CD4-positive, alpha-beta T cell treated with Interleukin-1 beta for 1 hour (primary cell): ENCODE measurements at places on chromosomes 7 and 10.

- no peak for DNase-seq
Measured at GRCh38 chr7:51066405-51066882, 250.2 kb downstream of the COBL start.

DNA sequence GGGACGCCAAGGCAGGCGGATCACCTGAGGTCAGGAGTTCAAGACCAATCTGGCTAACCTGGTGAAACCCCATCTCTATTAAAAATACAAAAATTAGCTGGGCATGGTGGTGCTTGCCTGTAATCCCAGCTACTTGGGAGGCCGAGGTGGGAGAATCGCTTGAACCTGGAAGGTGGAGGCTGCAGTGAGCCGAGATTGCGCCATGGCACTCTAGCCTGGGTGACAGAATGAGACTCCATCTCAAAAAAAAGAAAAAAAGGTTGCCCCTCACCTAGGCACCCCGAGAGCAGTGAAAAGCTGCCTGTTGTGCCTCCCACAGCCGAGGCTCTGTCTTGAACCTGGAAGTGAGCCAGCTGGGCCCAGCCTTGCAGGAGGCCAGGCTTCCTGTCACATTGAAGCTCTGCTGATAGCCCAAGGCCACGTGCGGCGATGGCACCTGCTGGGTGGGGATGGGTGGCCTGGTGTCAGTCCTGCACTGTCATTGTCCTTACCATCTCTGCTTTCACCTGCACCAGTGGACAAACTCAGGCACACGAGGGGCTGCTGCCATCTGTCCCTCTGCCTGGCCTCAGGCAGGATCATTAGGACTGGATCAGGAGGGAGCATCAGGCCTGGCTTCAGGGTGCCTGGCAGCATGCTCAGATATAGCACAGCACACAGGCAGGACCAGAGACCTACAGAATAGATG lies 37.8 kb downstream of the DNAJB12 start:
- peak; percentile 61 for DNase-seq

GRCh38 chr10:26824015-26824690 lies 36.6 kb downstream of the ABI1 start:
- DNase-seq: no peak

DNA sequence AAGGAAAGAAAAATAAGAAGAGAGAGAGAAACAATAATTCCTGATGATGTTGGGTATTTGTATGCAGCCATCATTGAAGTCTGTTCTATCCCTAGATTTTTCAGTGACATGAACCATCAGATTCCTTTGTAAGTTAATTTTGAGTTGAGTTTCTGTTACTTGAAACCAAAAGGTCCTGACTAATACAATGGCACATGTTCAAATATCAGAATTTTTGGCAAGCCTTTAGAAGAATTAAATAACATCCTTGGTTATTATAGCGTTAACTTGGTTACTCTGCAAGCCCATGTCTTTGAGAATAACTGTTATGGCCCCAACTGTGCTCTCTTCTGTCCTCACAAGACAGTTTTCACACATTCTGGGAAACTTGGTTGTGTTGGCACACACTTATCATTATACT lies 66.5 kb downstream of the SYPL1 start:
- DNase-seq: no peak

DNA sequence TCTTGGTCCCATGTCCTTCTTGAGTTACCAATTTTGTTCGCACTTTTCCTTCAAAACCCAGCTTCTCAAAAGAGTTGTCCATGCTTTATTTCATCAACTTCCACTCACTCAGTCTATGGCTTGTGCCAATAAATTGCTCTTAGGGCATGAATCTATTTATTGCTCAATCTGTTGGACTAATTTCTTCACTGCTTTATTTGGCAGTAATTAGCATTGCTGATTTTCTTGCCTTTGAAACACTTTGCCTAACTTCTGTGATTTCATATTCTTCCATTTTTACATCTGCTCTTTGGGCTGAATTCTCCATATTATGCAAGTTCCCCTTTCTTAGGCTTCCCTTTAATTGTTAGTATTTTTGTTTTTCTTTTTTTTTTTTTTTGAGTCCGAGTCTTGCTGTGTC lies 16.8 kb downstream of the DLD start:
- DNase-seq: no peak

DNA sequence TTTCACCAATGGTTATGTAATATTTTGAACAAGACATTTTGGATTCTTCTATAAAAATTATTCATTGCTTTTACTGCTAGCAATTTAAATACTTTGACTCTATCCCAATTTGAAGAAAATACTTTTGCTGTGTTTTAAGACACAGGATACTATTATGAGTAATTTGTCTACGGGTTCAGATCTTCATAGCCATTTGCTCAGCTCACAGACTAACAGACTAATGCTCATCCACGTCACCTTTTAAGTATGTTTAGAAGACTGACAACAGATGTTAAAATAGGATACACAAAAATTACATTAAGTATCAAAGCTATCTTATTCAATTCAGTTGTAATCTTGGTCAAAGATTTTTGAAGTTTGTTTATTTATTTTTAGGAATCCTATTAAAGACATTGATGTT lies 251.3 kb upstream of the CHRM2 start:
- no peak for DNase-seq

- DNase-seq: peak; percentile 60
Measured at GRCh38 chr7:141702047-141702567, at the start of gene DENND11. Gene DENND11, minus strand, starts transcription at chr7:141702166. Its CDS starts 13 bp downstream, at chr7:141702153.

GRCh38 chr10:91076991-91077548 lies 143.4 kb upstream of the PCGF5 start:
- no peak for DNase-seq

DNA sequence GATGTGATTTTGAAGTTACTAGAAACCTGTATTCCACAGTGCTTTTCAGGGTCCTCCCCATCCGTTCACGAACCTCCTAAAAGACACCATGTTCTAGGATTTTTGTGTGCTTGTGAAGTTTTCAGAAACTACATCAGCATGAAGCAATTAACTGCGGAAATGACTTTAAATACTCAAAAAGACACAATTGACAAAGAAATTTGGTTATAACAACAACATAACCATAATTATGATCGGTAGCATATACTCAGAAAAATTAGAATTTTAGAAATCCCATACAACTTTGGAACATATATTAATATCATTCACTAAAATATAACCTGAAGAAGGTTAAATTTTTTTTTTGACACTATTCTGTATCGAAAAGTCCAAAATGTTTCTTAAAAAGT lies 43.8 kb upstream of the FAM20C start:
- no peak for DNase-seq

DNA sequence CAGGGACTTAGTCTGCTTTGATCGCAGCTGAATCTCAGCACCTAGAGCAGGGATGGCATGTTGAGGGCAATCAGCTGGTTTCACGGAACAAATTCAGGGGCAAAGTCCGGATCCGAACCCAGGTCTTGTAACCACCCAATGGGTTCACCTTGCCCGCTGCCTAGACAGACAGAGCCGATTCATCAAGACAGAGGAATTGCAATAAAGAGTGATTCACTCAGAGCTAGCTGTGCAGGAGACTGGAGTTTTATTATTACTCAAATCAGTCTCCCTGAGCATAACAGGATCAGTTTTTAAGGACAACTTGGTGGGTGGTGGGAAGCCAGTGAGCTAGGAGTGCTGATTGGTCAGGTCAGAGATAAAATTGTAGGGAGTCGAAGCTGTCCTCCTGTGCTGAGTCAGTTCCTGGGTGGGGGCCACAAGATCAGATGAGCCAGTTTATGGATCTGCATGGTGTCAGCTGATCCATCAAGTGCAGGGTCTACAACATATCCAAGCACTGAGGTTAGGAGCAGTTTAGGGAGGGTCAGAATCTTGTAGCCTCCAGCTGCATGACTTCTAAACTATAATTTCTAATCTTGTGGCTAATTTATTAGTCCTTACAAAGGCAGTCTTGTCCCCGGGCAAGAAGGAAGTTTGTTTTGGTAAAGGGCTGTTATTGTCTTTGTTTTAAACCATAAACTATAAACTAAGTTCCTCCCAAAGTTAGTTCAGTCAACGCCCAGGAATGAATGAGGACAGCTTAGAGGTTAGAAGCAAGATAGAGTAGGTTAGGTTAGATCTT lies 43.5 kb upstream of the CHST3 start:
- no peak for DNase-seq

DNA sequence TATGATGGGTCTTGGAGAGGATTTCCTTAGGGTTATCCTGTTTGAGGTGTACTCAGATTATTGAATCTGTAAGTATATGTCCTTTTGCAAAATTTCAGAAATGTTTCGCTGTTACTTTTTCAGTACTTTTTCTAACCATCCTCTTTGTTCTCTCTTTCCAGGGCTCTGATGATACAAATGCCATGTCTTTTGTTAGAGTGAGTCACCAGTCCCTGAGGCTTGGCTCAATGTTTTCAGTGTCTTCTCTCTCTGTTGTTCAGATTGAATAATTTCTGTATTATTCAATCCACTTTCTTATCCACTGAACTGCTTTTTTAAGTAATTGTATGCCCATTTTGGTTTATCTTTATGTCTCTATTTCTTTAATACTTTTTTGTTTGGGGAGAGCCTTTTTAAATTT lies 449.4 kb downstream of the TNS3 start:
- DNase-seq: no peak

DNA sequence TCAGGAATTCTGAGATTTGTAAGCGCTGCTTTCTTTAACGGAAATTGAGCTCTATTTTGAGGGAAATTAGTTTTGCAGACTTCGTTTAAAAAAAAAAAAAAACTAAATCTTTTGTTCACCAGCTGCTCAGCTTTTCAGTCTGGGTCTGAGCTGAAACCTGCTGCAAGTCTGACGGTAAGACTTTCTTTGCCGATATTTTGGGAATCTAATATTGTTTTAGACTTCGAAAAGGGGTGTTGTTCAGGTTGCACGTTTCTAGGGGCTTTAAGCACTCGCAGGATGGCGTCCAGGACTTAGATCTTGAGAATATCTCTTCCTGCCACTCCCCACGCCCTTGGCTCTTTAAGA lies 1.8 kb upstream of the MEOX2 start:
- no peak for DNase-seq

DNA sequence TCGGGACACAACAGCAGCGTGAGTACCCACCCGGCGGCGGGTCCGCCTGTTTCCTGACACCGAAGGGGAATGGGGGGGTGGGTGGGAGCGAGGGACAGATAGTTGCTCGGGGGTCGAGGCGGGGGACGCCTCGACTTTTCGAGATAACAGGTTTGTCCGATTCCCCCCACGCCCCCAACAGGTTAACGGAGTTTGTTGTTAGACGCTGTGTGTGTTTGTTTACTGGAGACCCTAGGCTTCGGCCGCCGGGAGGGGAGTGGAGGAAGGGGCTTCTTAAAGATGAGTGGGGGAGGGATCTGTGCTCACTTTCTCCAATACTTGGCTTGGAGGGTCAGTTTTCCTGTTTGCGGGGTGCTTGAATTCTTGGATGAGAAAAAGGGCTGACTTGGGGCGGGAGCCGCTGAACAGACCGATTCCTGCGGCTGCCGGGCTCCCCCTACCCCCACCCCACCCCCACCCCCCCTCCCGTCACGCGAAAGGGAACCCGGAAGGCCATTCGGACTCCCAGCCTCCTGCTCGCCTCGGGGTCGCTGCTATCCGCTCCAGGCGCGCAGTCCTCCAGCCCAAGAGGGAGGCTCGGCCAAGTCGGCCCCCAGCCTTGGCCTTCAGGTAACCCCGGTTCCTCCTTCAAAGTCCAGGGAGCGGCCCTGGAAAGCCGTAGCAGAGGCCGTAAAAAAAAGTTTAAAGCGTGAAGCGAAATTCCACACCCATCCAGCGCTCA lies 1.0 kb downstream of the SORCS3 start:
- DNase-seq: no peak

GRCh38 chr10:79463578-79464496 lies 18.4 kb upstream of the ZCCHC24 start:
- DNase-seq: no peak

- no peak for DNase-seq
Measured at GRCh38 chr10:113232928-113233511, 283.0 kb downstream of the TCF7L2 start.

DNA sequence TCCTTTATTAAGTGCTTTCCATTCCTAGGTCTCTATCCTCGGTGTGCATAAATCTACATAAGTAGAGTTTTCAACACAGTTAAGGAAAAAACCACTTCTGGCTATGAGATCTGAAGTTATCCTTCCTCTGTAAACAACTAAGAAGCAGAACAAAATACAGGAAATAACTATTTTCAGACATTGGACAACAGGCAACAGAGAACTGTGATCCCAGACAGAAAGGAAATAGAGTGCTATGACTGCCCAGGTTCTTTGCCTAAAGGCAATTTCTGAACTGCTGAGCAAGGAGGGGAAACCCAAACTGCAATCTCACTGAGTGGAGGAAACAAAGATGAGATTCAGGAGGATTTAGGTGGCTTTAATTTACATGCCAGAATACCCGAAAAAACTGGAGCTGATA lies 285.4 kb downstream of the SNX13 start:
- no peak for DNase-seq

GRCh38 chr10:113576852-113577251 lies 24.0 kb downstream of the HABP2 start:
- no peak for DNase-seq

DNA sequence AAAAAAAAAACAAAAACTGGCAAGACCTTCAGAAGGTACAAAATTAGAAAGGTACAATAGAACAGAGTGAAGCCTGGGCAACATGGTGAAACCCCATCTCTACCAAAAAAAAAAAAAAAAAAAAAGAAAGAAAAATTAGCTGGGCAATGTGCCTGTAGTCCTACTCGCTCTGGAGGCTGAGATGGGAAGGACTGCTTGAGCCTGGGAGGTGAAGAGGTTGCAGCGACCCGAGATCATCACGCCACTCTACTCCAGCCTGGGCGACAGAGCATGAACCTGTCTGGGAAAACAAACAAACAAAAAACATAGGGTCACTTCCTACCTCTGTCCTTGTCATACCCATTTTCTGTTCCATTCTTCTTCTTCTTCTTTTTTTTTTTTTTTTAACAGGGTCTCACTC lies 45.6 kb upstream of the DLG5 start:
- no peak for DNase-seq

- no peak for DNase-seq
Measured at GRCh38 chr10:116311706-116312490, 12.3 kb upstream of the CCDC172 start.

- no peak for DNase-seq
Measured at GRCh38 chr10:129122846-129123245, 344.2 kb upstream of the MGMT start.

- DNase-seq: no peak
Measured at GRCh38 chr10:133093291-133093690, 5.6 kb downstream of the ADGRA1 start.

DNA sequence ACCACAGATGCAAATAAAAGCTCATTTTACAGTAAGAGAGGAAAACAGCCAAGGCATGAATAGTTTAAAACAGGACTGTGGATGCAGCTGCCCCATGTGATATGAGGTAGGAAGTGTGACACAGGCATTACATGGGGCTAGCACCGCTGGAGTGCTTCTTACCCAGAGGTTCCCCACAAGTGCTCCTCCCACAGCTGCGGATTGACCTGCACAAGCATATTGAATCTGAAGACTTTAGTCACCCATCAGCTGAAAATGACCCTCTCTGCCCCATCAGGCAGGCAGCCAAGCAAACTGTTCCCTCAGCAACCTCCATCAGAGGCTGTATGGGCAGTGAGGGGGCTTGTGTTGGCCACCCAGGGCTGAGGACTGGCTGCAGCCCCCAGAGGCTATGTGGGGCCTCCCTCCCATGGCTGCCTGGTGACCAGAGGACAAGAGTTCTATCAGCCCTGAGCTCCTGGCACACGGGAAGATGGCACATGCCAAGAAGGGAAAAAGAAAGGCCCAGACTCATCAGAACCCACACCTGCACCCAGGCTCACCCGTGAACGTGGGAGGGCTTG lies 98.7 kb downstream of the TCERG1L start:
- DNase-seq: no peak
